ENCODE measurements at places on chromosomes 4 and X. TPM values are rescaled to one million over a fixed set of nuclear protein-coding genes. Genes with fewer than 3 reads are reported as not detected.

IDUA gene
- 23.4 TPM for total RNA-seq

ENPEP gene
- total RNA-seq = 9.9 TPM

PPARGC1A gene
- total RNA-seq = 0.41 TPM

XAGE1B gene
- total RNA-seq = not detected

OSTC gene
- total RNA-seq = 56.2 TPM

NEUROG2 gene
- not detected for total RNA-seq

SYN1 gene
- 0.27 TPM for total RNA-seq

NXF2 gene
- total RNA-seq = not detected

PGK1 gene
- 186 TPM for total RNA-seq

FANCB gene
- total RNA-seq = 1.8 TPM

NMU gene
- total RNA-seq = not detected

CD38 gene
- 3.2 TPM for total RNA-seq

UGT2B7 gene
- not detected for total RNA-seq

ZAR1 gene
- 1.8 TPM for total RNA-seq

TRIM61 gene
- not detected for total RNA-seq

HPGDS gene
- total RNA-seq = 16.7 TPM

ETDB gene
- total RNA-seq = not detected

CXCL9 gene
- total RNA-seq = 0.63 TPM

PPEF2 gene
- not detected for total RNA-seq

AR gene
- total RNA-seq = 18.3 TPM

SHROOM4 gene
- 24.2 TPM for total RNA-seq

VEGFD gene
- 3.0 TPM for total RNA-seq

SLC16A2 gene
- 11.6 TPM for total RNA-seq

GLRA2 gene
- total RNA-seq = not detected

ZCCHC12 gene
- not detected for total RNA-seq

RADX gene
- total RNA-seq = 0.81 TPM

ASIC5 gene
- not detected for total RNA-seq

COL25A1 gene
- total RNA-seq = 0.81 TPM

ASB9 gene
- 1.2 TPM for total RNA-seq

ARHGAP4 gene
- total RNA-seq = 92.1 TPM

GAGE2A gene
- total RNA-seq = not detected

CCNA2 gene
- 2.5 TPM for total RNA-seq

TMEM271 gene
- total RNA-seq = not detected

BEND2 gene
- not detected for total RNA-seq

DCAF8L2 gene
- not detected for total RNA-seq

OPN1MW gene
- total RNA-seq = not detected

PDZD11 gene
- total RNA-seq = 18.0 TPM
